ENCODE measurements at places on chromosomes 2 and 18.

DNA sequence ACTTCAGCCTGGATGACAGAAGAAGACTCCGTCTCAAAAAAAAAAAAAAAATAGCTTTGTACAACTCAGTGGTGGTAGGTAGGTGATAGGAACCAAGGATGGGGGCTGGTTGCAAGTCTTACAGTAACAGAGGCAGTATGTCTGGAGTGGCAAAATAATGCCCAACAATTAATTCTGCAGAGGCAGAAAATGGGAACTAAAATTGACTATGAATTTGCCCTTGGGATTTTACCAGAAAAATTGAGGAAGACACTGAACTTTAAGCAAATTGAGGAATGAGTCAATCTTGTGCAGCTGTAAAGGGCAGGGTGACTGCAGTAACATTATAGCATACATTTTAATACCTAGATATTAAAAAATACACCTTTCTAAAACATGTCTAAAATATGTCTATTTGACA lies 292.1 kb upstream of the FBXO11 start:
- DNase-seq, result no peak

DNA sequence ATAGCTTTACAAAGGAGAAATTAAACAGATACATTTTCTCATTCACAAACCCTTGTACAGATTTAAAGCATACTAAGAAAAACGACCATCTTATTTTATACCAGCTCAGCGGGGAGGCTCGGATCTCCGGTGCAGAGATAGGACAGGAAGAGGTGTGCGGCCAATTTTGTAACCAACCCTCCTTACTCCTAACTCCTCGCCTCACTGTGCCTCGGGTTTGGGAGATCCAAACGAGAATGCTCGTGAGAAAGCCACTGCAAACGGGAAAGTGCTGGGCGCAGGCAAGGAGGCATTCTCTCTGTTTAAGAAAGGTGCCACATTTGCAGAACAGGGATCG lies 1.2 kb downstream of the KDSR start:
- peak; percentile 27 for DNase-seq

DNA sequence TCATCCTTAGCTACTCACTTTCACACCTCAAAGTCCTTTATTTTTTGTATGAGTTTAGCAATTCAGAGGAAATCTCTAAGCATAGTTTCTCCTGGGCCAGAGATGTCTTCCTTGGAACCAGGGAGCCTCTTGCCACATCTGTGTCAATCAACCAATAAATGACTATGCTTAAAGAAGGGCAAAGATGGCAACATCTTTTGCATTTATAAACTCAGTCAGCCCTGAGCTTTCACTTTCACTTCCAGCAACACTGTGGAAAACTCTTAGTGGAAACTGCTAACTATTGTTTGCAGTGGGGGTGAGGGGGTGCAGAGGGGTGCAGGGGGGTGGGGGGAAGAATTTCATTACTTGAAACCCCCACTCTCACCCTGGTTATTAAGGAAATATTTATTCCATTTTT lies 3.4 kb downstream of the ACVR1C start:
- DNase-seq, result no peak

DNA sequence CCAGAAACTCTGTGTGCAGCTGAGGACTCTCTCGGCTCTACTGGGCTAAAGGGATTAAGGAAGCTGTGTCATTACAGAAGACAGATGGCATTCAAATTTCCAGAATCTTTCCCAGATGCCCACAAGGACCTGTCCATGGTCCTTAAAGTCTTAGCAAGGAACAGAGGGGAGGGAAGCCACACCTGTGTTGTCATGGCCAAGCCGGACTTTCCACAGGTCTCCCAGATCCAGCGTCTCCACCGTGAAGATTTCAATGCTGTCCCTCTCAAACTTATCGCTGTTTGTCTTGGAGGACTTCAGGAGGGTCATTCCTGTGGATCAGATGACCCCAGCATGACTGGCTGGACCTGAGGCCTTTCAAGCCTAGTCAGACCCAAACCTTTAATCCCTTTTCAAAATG lies 114.5 kb downstream of the LOXHD1 start:
- no peak for DNase-seq

DNA sequence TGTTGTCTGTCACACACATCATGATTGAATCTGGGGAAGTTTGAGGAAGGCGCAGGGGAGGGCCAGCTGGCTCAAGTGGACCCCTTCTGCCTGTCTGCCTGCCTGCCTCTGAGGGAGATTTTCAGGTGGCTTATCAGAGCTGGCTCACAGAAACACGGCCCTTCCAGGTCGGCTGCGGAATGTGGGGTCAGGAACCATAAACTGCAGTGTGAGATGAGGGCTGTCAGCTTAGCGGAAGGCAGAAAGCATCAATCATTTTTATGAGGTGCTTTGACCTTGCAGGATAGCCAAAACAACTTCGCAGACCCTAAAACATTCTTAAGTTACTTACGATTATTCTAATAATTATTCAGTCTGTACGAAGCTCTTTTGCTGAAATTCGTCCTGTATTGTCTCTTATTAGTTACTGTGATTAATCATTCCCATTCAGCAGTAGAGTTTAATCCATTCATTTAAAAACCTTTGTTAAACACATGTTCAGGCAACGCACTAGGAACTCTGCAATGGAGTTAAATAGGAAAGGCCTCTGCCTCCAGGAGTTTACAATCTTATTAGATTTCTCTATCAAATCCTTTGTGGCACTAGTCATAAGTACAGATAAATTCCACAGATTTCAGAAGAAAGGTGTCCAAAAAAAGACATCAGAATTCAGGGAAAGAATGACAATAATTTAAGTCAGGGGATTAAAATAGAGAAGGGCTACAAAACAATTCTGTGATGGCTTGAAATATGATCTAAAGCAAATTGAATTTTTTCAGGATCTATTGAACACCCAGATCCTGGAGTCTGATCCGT lies 371.6 kb downstream of the HRH4 start:
- no peak for DNase-seq

Data from activated CD4-positive, alpha-beta T cell treated with anti-CD3 and anti-CD28 coated beads for 48 hours (primary cell).